ENCODE measurements at places on chromosomes 5 and 9. TPM values are rescaled to one million over a fixed set of nuclear protein-coding genes. Genes with fewer than 3 reads are reported as not detected.
A peak's percentile ranks its signal among the peaks of the same experiment; 100 is the strongest.

- no peak overlapping the region for H3K4me3 ChIP-seq
- DNase-seq: peak; percentile 76
- H3K4me1 ChIP-seq: no peaks in the 10 kb centered on the region
- no peak overlapping the region for H3K27ac ChIP-seq
- H3K27me3 ChIP-seq: no peaks in the 10 kb centered on the region
Measured at GRCh38 chr5:180315762-180316212, 23.9 kb upstream of the MAPK9 start.

DNA sequence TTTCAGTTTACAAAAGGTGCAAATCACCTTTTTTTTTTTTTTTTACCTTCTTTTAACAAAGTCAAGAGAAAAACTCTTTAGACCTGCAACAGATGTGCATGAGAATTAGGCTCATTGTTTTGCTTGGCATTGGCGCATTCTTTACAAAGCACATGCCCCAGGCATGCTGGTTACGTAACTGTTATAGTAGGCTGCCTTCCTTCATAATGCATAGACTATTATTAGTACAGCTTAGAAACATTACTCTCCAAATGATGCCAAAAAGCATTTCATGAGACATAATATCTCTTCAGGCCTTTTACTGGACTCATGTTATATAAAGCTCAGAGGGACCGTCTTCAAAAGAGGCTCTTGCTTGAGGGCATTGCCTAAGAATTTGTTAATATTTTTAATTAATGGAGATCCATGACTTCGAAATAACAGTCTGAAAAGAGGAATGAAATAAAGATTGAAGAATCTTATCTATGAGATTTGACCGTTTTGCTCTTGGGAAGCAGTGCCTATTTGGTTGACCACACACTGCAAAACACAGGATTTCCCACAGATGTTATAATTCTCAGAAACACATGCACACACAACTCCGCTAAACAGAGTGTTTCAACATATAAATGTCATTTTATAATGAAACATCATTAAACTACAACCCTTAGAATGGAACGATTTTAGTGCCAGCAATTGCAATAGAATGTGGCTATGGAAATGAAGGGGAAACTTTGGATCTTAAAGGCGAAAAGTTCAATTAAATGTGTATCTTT, 478.7 kb downstream of the PRR16 start:
- H3K4me1 ChIP-seq: no peaks in the 10 kb centered on the region
- no peaks in the 10 kb centered on the region for H3K36me3 ChIP-seq
- no peak overlapping the region for H3K4me3 ChIP-seq
- H3K27me3 ChIP-seq: no peaks in the 10 kb centered on the region

GRCh38 chr9:124869986-124870560, 8.1 kb downstream of the ARPC5L start:
- H3K27ac ChIP-seq: peak overlapping the region; percentile 99
- H3K27me3 ChIP-seq: no peaks in the 10 kb centered on the region
- peak overlapping the region; percentile 99 for H3K4me3 ChIP-seq
- peaks cover 52% of the 10 kb centered on the region for H3K4me1 ChIP-seq
- peak; percentile 60 for DNase-seq

DNA sequence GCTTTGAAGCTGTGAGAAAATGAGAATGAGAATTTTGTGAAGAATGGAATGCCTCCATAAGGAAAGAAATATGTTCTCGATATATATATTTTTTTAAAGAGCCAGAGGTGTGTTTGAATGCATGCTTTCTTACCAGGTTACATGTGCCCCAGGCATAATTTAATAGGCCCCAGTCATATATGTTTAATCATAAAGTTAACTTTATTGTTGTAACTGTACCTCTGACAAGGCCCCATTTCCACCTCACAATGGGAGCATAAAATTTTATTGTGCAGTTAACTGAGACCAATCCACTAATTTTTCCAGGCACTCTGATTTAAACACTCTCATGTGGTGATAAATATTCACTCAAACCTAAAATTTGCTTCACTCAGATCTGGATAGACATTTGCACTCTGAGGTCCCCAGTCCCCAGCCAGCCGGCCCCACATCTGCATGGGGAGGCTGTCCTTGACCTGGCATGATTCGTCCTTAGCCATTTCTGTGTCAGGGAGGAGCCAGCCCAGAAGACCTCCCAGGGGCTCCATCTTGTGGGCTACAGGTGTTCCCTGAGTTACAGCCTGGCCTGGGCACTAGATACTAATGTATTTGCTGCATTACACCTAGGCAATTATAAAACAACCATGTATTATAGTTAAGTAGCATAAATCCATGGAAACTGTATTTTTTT, 245.8 kb downstream of the MTRR start:
- no peaks in the 10 kb centered on the region for H3K36me3 ChIP-seq
- no peaks in the 10 kb centered on the region for H3K4me1 ChIP-seq
- no peak overlapping the region for H3K4me3 ChIP-seq
- no peak for DNase-seq

DNA sequence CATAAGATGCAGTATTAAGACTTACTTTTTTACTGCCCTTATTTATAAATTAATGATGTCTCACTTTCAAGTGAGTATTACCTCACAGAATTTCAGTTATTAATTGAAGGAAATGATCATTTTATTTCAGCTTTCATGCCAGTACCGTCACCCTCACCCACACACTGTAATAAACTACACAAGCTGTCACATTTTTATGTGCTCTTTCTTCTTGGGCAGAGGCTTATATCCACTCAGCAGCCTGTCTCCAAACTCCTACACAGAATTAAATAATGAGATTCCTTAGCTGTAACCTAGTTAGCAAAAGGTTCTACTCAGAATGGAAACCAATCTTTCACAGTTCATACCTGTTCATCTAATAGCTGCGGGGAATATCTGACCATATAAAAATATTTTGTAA, 1915.8 kb upstream of the CDH6 start:
- DNase-seq: no peak
- no peaks in the 10 kb centered on the region for H3K36me3 ChIP-seq
- H3K27ac ChIP-seq: no peak overlapping the region
- H3K4me3 ChIP-seq: no peak overlapping the region
- H3K4me1 ChIP-seq: no peaks in the 10 kb centered on the region
- H3K27me3 ChIP-seq: no peaks in the 10 kb centered on the region

DNA sequence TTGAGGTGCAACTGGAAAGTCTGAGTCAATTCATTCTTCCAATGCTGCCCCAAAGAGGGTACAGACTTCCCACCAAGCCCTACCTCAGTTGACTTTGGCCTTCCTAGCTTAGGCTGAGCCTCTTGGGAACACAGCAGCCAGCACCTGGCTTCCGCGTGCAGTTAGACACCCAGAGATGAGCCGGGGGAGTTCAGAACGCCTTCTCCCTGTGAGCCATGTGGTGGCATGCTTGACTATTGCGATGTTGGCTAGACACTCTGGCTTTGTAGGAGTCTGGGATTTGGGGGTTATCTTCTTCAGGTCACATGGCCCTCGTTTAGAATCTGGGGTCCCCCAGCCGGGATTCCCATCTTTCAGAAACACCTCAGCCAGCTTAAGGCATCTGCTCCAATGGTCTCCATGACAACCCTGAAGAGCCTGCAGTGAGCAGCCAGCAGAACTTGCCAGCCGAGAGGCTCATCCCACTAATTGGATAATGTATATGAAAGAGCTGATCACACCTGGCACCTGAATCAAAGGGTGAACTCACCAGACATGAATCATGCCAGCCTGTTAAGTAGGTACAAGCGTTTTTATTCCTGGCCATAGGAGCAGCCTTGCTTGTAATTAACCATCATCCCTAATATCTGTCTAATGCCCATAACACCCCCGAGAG, 167.5 kb downstream of the SYK start:
- DNase-seq: no peak
- H3K27ac ChIP-seq: no peak overlapping the region
- no peak overlapping the region for H3K4me3 ChIP-seq

DNA sequence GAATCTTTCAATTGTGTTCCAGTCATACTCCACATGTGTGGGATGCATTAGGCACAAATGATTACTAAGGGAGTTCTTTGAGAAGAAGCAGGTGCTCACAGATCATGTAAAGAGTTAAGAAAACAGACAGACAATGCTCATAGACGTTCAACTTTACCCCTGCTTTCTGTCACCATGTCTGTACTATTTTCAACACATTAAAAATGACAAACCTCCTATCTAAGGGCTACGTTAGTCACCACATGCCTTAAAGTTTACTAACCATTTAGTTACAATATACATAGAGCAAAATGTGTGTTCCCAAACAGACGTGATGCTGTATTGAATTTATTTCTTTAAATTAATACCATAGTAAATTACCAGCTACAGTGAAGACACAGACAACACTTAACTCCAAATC, 435.9 kb downstream of the HCN1 start:
- H3K27ac ChIP-seq: no peak overlapping the region
- H3K4me1 ChIP-seq: no peaks in the 10 kb centered on the region
- H3K27me3 ChIP-seq: no peaks in the 10 kb centered on the region
- DNase-seq: no peak
- no peaks in the 10 kb centered on the region for H3K36me3 ChIP-seq
- no peak overlapping the region for H3K4me3 ChIP-seq

DNA sequence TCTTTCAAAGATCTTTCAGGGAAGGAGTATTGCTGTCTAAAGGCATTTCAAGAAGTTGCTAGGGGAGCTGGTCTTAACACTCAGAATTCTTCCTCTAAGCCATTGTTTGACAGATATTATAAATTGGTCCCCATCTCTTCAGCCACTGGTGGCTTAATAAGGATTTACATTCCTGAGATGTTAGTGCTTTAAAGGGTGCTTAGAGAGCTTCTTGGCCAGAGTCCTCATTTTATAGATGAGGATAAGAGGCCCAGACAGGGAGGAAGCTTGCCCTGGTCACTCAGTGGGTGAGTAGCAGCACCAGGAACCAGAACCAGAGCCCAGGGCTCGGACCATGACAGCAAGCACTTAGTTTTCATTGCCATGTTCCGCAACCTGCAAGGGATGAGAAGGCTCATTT, 53.2 kb downstream of the GALNT10 start:
- H3K4me1 ChIP-seq: no peaks in the 10 kb centered on the region
- H3K4me3 ChIP-seq: no peak overlapping the region
- H3K27ac ChIP-seq: peak overlapping the region; percentile 11
- peak; percentile 50 for DNase-seq
- no peaks in the 10 kb centered on the region for H3K36me3 ChIP-seq
- H3K27me3 ChIP-seq: no peaks in the 10 kb centered on the region

PDE8B gene
- 8.1 TPM for total RNA-seq

KCNIP1 gene
- not detected for total RNA-seq

FAM78A gene
- total RNA-seq: 1.9 TPM

GAS1 gene
- total RNA-seq: 103 TPM
